ENCODE measurements at places on chromosomes 13 and 19. TPM values are rescaled to one million over a fixed set of nuclear protein-coding genes. Genes with fewer than 3 reads are reported as not detected.

FLT1 gene
- total RNA-seq, result 0.89 TPM

PODNL1 gene
- 0.09 TPM for total RNA-seq

LHB gene
- not detected for total RNA-seq

- no peak overlapping the region for H3K4me3 ChIP-seq
- H3K27me3 ChIP-seq, result no peaks in the 10 kb centered on the region
- H3K36me3 ChIP-seq, result peaks cover 33% of the 10 kb centered on the region
Measured at GRCh38 chr19:17778968-17779929, 15.7 kb upstream of the B3GNT3 start.

GRCh38 chr13:41588899-41589298 is 131.5 kb downstream of the RGCC start:
- no peak overlapping the region for H3K27ac ChIP-seq
- H3K4me3 ChIP-seq, result no peak overlapping the region
- no peaks in the 10 kb centered on the region for H3K4me1 ChIP-seq
- peaks cover 18% of the 10 kb centered on the region for H3K36me3 ChIP-seq

GRCh38 chr19:55098716-55099556 is 18.5 kb downstream of the PPP1R12C start:
- no peak overlapping the region for H3K4me3 ChIP-seq
- peaks cover 19% of the 10 kb centered on the region for H3K36me3 ChIP-seq
- DNase-seq, result no peak
- no peak overlapping the region for H3K27ac ChIP-seq
- H3K27me3 ChIP-seq, result peaks cover 2% of the 10 kb centered on the region

GRCh38 chr13:101150998-101151397 is 265.3 kb downstream of the NALCN start:
- no peaks in the 10 kb centered on the region for H3K36me3 ChIP-seq
- peaks cover 13% of the 10 kb centered on the region for H3K27me3 ChIP-seq
- no peaks in the 10 kb centered on the region for H3K4me1 ChIP-seq
- no peak overlapping the region for H3K27ac ChIP-seq
- H3K4me3 ChIP-seq, result no peak overlapping the region

GRCh38 chr13:46577696-46578589 is 25.0 kb downstream of the LRCH1 start:
- no peak overlapping the region for H3K4me3 ChIP-seq
- H3K4me1 ChIP-seq, result peaks cover 22% of the 10 kb centered on the region
- DNase-seq, result no peak
- H3K27me3 ChIP-seq, result no peaks in the 10 kb centered on the region
- H3K36me3 ChIP-seq, result peaks cover 6% of the 10 kb centered on the region
- H3K27ac ChIP-seq, result no peak overlapping the region

DNA sequence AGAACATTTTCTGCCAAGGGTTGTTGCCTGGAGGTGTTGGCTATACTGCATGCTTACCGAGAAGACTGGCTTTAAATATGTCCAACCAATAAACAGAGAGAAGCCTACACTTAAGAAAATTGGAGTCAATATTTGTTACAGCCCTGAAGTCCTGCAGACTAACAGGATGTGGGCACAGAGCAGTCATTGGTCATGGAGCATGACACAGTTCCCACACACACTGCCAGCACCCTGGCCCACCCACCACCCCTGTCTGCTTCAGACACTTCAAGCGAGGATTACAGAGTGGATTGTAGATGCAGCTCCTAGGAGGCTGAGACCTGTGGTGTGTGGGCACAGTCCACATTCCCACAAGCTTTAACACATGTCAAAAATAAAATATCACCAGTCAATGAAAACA is 21.0 kb upstream of the SERP2 start:
- no peaks in the 10 kb centered on the region for H3K27me3 ChIP-seq
- H3K36me3 ChIP-seq, result no peaks in the 10 kb centered on the region
- no peak for DNase-seq
- H3K27ac ChIP-seq, result peak overlapping the region; percentile 32
- H3K4me3 ChIP-seq, result no peak overlapping the region
- peaks cover 14% of the 10 kb centered on the region for H3K4me1 ChIP-seq

DNA sequence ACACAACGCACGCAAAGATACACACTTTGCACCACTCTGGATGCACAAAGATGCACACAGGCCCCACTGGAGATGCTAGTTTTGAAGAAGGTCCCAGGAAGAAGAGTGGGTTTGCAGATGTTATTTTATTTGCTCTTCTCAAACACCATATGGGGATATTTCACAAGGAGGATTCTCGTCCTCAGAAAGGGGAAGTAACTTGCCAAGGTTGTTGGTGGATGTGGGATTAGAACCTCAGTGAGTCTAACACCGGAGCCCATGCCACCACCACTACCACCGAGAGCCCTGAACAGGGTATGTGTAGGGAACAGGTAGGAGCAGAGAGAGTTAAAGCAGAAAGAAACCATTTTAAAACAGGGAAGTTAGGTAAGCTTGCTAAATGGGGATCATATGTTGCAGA is 9.6 kb upstream of the CEACAM6 start:
- H3K4me1 ChIP-seq, result no peaks in the 10 kb centered on the region
- DNase-seq, result no peak
